Heart right ventricle (tissue), 16 donors: ENCODE measurements at places on chromosomes 4 and X.

- DNase-seq: no peak
Measured at GRCh38 chr4:168279556-168279955, 39.0 kb downstream of the DDX60 start.

DNA sequence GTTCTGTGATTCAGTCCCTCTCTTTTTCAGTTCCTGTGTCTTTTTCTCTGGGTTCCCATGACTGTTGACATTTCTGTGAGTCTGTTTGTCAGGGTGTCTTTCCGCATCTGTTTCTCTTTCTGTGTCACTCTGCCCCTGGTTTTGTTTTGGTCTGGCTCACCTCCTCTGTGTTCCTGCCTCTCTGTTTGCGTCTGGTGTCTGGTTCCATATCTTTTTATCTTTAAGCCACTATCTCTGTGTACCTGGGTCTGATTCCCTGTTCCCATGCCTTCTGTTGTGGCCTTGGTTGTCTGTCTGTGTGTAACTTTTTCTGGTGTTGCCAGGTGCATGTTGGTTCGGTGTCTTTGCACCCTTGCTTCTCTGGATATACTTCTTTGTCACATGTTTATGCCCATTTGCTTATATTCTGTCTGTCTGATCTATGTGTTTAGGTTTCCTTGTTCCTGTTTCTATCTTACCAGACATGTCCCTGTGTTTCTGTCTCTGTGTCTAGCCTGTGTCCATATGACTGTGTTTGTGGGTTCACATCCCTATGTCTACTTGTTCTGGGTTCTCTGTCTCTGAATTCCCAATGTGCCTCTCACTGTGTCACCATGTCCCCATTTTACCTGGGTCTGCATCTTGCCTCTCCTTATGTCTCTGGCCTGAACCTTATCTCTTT, 50.2 kb downstream of the ITIH6 start:
- DNase-seq: no peak

- no peak for DNase-seq
Measured at GRCh38 chr4:125838924-125839323, 524.2 kb downstream of the FAT4 start.

- no peak for DNase-seq
Measured at GRCh38 chr4:139847602-139848001, 182.0 kb downstream of the MGST2 start.

- no peak for DNase-seq
Measured at GRCh38 chrX:125628435-125628834, 308.8 kb downstream of the TEX13C start.

DNA sequence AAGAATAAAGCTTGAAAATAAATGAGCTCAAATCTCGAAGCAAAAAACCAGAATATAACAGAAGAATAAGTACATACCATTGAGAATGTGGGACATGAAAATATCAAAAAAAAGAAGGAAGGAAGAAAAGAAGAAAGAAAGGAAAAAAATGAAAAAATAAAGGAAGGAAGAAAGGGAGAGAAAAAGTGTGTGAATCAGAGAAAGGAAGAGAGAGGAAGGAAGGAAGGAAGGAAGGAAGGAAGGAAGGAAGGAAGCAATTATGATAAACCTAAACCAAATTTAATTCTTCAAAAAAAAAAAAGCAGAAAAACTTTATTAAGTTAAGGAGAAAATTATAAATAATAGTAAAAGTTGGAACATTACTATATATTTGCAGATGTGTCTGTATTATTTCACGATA, 949.8 kb downstream of the NLGN4X start:
- no peak for DNase-seq

GRCh38 chrX:129626026-129626425, 28.7 kb downstream of the APLN start:
- no peak for DNase-seq

- peak; percentile 14 for DNase-seq
Measured at GRCh38 chr4:158996669-158997074, 106.2 kb upstream of the RAPGEF2 start.

DNA sequence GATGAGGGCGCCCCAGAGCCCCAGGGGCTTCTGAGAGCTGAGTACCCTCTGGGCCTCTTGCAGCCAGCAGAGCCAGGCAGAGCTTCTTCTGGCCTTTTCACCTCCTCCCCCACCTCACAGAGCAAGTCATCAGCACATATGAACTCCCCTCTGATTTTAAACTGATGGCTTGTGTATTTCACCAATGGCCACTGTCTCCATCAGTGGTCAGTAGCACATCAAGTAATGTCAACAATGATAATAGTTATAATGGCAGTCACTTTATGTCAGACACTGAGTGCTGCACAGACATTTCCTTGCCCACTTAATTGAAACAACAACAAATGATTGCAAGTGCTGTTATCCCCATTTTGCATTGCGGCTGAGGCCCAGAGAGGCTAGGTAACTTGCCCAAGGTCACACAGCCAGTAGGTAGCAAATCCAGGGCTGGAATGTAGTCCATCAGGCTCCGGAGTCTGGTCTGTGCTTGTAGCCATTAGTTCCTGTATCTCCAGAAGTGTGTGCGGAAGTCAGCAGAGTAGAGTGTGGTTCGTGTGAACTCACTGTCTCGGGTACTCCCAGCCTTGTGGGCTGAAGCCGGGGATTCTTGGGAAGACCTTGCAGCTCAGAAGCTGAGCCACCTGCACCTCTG, 3.0 kb downstream of the ATP2B3 start:
- no peak for DNase-seq
